ENCODE measurements at places on chromosomes 11 and 22.

DNA sequence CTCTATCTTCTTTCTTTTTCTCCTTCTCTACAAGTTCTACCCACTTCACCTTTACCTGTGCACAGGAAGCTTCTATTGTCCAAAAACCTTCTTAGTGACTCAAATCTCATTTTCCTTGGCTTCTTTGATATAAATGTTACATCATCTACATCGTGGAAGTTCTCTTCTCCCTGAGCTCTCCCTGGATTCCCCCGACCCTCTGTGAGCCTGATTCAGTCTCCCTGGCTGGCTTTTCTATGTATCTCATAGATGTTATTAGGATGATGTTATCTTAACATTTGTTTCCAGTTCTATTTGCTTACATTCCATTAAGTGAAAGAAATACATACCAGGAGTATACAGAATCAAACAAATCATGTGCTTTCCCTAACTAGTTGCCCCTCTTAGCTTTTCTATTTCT lies 235.8 kb upstream of the PITPNB start:
- DNase-seq, result peak; percentile 48

- no peak for DNase-seq
Measured at GRCh38 chr11:132052904-132053303, 682.5 kb downstream of the NTM start.

DNA sequence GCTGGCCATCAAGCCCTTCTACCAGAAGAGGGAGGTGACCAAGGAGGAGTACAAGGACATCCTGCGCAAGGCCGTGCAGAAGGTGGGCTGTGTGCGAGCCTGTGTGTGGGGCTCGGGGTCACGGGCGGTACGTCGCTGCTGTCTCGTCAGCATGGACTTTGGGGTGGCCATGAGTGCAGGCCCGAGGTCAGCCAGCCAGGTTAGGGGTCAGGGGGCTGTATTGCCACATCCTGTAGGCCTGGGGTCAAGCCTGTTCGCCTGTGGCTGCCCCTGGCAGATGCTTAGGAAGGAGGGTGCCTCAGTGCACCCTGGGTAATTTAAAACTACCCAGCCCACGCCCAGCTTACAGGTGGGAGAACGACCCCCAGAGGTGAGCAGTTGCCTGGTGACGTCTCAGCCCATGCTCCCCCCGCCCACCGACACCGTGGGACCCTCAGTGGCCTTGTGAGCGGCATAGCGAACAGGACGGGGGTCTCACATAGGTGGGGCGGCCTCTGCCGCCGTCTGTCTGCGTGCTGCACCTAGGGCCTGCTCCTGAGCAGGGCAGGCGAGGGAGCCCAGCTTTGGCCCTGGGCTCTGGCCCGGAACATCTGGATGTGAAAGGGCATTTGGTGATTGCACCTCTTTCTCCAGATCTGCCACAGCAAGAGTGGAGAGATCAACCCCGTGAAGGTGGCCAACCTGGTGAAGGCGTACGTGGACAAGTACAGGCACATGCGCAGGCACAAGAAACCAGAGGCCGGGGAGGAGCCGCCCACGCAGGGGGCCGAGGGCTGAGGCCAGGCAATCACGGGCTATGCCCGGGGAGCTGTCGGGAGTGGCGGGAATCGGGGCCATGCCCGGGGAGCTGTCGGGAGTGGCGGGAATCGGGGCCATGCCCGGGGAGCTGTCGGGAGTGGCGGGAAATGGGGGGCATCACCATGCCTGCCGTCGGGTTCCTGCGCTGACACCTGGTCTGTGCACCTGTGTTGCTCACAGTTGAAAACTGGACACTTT lies 4.5 kb downstream of the IRF7 start:
- DNase-seq, result no peak

DNA sequence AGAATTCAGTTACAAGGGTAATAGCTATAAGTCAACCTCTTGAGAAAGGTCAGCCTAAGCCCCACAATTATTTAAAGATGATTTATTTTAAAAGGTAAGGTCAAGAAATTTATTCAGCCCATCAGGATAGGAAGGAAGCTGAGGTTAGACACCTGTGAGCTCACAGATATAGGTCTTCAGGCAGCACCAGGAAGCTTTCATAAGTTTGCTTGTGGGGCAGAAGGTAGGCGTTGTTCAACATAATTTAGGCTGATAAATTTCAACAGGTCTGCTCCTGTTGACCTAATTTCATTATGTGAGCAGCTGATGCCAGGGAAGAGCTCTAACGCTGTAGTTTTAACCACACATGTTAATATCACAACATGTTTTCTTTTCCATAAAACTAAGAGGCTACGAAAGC lies 118.1 kb upstream of the APOA1 start:
- no peak for DNase-seq

DNA sequence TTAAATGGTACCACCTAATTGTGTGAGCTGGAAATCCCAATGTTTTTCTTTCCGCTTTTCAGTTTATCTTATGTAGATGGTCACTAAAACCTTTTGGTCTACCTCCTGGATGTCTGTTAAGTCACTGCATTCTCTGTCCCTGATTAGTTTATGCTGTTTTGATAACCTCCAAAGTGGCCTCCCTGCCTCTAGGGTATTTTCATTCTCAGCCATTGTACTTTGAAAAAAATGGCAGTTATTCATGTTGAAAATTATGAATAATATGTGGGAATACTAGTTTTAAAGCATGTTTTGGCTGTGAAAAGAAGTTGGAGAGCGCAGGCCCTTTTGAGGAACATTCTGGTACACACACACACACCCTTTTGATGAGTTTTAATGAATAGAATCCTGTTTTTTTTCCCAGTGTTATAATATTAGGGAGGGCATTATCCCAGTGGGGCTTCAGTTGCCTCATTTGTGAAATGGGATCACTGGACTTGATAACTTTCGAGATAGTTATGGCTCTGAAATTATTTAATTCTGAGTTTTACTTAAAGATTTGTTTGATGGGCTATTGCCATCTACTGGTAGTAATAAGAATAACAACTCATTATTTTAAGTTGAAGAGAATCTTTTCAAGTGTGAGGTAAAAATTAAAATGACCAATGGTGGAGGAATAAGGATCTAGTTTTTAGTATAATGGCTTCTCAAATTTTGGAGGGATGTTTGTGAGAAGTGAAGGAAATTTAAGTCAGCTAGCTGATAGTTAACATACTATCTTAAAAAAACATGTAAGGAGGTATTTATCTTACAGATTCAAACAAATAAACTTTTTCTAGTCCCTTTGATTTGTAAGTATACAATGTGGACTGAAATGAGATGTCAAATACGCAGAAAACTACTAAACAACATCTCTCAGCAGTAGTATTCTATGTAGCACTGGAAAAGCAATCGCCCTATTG lies 3.9 kb downstream of the FDX1 start:
- peak; percentile 64 for DNase-seq

DNA sequence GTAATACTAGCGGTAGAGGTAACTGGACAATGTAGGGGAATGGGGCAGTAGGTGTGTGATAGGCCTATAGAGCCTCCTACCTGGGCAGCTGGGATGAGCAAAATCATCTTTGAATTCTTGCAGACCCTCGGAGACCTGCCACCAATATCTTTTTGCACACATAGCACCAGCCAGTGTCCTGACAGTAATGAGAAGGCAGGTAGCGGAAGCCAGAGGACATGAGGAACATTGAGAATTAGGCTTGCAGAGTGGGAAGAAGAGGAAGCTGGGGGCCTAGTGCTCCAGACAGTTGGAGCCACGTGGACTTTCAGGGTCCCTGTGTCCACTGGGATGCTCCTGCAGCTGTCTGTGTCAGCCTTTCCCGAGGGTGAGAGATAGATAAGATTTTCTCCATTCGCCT lies 17.2 kb upstream of the SYT13 start:
- DNase-seq, result no peak

GRCh38 chr11:118536726-118537125 lies 5.7 kb downstream of the TMEM25 start:
- no peak for DNase-seq

DNA sequence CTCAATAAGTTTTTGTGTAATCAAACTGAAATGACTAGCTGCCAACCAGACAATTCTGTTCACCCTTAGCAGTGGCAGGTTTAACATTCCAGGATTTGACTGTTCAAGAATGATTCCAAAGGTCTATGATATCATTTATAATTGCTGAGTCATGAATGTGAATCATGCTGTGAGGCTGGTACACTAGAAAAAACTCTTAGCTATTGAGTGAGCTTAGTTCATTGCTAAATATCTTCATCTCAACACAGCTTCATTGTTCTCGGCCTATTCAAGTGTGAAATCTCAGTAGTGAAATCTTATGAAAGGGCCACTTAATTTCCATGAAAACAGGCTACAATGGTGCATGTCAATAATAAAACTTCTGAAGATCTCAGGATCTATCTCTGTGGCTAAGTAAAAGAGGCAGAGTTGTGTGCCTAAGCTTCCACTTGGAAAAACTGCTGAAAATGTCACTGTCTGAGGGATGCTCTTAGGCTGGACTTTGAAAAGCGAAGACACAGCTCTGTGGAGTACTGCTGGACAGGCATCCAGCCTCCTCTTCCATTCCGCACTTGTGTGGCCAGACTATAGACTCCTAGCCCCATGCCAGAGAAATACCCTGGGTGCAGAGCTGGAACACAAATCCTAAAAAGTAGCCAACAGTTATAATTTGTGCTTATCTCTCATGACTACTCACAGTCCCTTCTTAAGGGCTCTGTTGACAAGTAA lies 12.8 kb downstream of the AQP11 start:
- DNase-seq, result peak; percentile 89

DNA sequence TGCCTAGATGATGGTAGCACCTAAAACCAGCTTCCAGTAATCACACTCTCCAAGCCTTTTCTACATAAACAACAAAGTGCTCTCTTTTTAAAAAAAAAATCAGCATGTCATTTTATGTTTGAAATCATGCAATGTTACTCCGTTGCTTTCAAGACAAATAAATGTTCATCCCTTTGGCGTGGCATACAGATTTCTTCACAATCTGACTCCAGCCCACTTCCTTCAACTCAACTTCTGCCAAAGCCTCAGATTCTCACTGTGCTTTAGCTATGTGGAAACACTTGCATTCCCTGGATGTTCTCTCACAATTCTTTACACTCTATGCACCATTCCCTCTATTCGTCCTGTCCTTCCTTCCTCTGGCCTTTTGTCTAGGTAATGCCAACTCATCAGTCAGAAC lies 206.3 kb upstream of the BLID start:
- peak; percentile 93 for DNase-seq

DNA sequence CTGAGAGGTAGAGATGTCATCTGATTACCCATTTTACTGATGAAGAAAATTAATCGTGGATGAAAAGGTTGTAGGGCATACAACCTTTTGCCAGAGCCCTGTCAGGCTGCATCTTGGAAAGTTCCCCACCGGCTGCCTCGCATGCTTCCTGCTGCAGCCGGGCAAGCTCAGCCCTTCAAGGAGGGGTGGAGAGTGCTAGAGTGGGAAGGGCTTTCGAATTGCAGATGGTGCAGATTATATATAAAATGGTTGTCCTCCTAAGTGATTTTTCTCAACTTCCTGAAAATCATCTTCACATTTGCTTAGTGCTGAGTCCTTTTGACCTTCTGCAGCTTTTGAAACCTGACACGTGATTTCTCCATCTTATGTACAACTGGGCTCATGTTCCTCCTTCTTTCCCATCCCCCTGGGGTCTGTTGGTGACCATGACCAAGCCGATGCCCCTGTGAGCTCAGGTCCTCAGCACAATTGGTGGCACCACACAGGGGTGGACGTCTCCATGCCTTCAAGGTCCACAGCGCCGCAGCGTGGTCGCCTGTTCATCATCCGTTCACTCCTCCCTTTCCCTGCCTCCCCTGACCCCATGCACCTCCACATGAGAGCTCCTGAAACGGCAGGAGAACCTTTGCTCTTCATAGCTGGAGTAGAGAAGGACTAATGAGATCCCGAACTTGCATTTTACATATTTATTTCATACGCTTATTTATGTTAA lies 47.6 kb upstream of the MYO18B start:
- DNase-seq, result no peak

DNA sequence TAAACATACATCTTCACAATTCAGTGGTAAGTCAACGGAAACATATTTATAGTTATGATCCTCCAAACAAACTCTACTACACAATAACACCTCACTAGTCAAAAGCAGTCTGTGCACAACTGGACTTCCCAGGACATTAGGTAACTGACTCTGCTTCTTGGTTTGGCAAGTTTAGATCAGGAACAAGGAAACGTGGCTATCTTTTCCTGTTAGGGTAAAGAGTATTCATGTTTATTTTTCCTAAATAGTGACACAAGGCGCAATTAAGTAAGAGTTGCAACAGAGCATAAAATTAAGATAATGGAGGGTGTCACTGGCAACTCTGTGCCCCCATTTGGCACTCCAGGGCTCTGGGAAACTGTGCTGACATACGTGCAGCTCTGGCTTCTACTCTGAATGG lies 70.2 kb upstream of the TP53AIP1 start:
- DNase-seq, result no peak

GRCh38 chr22:40875111-40875510 lies 13.2 kb upstream of the DNAJB7 start:
- no peak for DNase-seq

DNA sequence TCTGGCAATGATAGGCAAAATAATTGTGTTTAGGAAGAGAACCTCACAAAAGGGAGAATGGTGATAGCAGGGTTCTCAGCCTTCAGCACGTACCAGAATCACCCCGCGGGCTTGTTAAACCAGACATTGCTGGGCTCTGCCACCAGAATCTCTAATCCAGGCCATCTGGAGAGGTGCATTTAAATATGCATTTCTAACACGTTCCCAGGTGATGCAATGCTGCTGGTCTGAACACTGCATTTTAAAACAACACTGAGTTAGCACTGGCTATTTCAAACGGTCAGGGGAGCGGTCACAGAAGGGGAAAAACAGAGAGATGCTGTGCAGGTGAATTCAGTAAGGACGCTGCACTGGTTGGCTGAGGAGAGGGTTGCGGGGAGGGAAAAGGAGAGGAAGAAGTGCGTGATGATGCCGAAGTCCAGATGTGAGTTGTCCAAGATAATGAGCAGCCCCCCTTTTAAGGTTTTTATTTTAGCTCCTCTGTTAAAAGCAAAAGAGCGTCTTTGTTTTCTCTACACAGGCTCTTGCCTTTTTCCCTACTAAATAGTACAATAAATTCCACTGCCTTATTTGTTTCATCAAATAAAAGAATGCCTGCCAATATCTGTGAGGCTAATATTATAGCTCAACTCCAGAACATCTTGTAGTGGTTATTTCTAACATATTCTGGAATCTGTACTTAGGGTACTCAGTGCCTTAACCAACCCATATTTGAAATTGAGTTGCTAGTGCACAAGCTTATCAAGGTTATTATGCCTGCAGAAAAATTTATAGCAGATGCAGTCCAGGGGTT lies 109.6 kb upstream of the POU2AF2 start:
- DNase-seq, result no peak

GRCh38 chr11:1449490-1450243 lies 36.9 kb downstream of the MOB2 start:
- DNase-seq, result no peak

- DNase-seq, result no peak
Measured at GRCh38 chr11:38278457-38279141, 1680.6 kb upstream of the RAG2 start.

- DNase-seq, result no peak
Measured at GRCh38 chr22:46577368-46578249, 40.2 kb upstream of the CELSR1 start.

Measured in fibroblast of the aortic adventitia (primary cell).